ENCODE measurements at places on chromosomes 12 and 14.
A peak's percentile ranks its signal among the peaks of the same experiment; 100 is the strongest.

- peak; percentile 81 for DNase-seq
Observed at GRCh38 chr12:93144109-93144508, 215.0 kb upstream of the EEA1 start.

- no peak for DNase-seq
Observed at GRCh38 chr14:22800346-22800745, 14.9 kb downstream of the SLC7A7 start.

GRCh38 chr12:65958456-65958855 lies 134.2 kb downstream of the HMGA2 start:
- peak; percentile 92 for DNase-seq

DNA sequence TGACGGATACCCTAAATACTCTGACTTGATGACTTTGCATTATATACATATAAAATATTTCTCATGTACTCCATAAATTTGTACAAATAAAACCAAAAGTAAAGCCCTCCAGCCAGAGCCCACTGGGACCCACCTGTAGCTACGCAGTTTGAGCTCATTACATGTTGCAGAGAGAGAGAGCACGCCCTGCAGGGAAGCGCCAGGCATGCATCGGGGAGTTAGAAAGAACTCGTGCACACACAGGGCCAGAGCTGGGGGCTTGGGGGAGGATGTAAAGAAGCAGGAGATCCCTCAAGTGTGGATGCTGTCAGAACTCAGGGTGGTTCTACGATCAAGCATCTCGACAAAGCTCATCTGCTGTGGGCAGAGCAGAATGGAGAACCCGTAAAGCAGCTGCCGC lies 178.5 kb upstream of the RTL1 start:
- no peak for DNase-seq

DNA sequence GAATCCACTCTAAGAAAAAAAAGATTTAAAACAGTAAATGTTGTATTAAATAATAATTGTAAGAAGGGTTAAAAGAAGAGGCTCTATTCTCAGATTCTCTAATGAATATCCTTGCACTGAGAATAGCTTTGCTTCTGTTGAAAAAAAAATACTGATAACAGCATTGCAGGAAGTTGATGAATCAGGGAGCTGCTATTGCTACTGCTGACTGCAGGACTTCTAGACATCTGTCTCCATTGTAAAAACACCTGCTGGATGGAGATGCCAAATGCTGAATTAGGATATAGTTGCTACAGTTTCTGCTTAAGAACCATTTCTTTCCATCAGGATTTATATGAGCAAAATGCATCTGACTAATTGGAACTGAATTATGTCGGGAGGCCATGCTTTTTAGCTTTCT lies 50.3 kb upstream of the ANP32D start:
- no peak for DNase-seq

- peak; percentile 81 for DNase-seq
Observed at GRCh38 chr14:66003082-66003730, 483.0 kb upstream of the CCDC196 start.

- no peak for DNase-seq
Observed at GRCh38 chr12:4974217-4974616, 64.5 kb downstream of the KCNA1 start.

- no peak for DNase-seq
Observed at GRCh38 chr12:76247026-76247646, 101.1 kb downstream of the BBS10 start.

GRCh38 chr12:113924341-113924740 lies 41.8 kb downstream of the RBM19 start:
- no peak for DNase-seq

- no peak for DNase-seq
Observed at GRCh38 chr14:22567437-22567836, 21.6 kb downstream of the DAD1 start.

- no peak for DNase-seq
Observed at GRCh38 chr14:95285566-95285965, 34.1 kb downstream of the CLMN start.

GRCh38 chr12:29783773-29784666 lies at the start of gene TMTC1:
Gene TMTC1 (minus strand): TSS chr12:29783942. CDS start chr12:29783751, 191 bp downstream.
- peak; percentile 65 for DNase-seq

GRCh38 chr14:52949711-52950409 lies 990 bp downstream of the FERMT2 start:
- DNase-seq = peak; percentile 62

DNA sequence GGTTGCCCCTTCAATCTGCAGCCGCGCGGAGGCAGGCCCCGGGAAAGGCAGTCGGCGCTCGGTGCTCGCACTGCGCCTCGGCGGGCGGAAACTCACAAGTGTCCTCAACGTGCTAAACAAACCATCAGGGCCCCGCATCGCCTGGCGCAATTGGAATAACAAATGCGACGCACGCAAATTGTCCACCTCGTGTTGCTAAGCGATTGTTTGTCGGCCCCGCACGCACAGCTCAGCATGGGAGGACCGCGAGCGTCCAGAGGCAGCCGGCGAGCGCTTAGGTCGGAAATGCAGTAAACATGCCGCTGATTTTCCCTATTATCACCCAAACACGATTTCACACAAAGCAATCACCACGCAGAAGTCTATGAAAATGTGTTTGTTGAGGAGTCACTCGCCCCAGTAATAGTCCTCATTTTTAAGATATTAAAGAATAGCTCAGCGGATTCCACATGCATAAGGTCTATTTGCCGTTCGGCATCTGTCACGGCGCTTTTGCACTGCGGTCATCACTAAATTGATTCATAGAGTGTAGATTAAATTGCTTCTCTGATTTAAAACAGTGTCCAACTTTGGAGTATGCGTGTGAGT lies 3.2 kb upstream of the GSC start:
- DNase-seq = no peak

GRCh38 chr14:87992346-87992717 lies 650 bp downstream of the GALC start:
- DNase-seq = no peak

- no peak for DNase-seq
Observed at GRCh38 chr14:100144996-100145646, 14.3 kb downstream of the DEGS2 start.

DNA sequence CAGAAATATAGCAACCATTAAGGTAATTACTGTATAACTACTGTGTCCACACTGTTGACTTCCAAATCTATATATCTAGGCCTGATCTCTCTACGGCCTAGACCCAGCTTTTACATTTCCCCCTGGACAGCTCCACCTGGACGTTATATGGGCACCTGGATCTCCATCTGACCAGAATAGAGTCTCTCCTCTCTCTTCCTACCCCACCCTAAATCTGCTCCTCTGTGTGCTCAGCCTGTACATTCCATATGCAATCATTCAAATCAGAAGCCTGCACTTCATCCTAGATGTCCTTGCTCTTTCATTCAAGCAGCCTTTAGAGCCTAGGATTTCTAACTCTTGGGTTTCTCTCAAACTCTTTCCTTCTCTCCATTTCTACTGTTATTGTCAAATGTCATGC lies 255.0 kb downstream of the PAX9 start:
- DNase-seq = no peak

- DNase-seq = no peak
Observed at GRCh38 chr12:68227356-68227755, 1.7 kb upstream of the IL26 start.

DNA sequence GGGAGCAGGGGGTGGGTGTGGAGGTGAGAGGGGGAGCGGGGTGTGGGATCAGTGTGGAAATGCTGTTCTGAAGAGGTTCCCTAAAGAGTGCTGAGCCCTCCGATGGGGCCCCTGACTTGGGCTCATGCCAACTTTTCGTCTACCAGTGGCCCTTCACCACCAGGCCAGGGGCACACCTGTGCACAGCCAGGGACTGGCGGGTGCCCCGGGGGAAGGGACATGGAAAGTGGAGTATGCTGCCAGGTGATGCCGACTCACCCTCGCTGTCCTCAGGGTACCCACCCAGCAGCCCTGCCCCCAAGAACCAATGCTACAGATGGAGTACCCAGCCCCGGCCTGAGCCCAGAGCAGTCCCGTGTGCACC lies 26.2 kb downstream of the AMN start:
- DNase-seq = no peak

All from epithelial cell of esophagus (primary cell).